Effector CD4-positive, alpha-beta T cell (primary cell): ENCODE measurements at places on chromosomes 12 and 14.

DNA sequence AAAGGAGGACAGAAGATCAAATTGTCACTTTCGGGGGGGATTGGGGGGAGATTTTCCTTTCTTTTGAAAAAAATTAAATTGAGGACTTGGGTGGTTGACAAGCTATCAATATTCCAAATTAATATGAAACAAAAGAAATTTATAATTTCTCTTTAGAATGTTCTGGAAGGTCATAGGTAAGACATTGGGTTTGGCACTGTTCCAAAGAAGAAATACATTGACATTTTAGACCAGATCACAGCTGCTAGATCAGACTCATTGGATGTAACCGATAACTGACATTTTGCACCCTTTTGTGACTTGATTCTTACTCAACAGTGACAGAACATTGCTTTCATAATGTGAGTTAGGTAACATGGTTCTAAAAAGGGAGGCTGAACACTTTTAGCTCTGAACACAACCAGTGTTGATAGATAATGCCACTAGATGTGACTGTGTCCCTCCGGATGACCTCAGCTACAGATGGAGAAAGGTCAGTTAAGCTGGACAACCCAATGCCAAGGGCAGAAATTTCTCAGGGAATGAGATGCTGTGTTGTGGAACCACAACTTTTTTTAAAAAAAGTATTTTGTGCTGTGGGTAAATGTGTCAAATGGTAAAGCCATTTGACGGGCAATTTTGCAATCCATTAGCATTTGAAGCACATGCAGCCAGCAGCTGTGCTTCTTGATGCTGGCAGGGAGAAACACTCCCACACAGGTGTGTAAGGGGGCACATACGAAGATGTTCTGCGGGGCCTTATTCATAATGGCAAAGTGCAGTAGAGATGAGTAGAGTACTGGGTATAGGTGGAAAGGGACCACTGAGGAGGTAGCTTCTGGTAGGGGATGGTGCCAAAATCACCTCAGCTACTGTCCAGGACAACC is 62.9 kb downstream of the RFX4 start:
- DNase-seq, result no peak

DNA sequence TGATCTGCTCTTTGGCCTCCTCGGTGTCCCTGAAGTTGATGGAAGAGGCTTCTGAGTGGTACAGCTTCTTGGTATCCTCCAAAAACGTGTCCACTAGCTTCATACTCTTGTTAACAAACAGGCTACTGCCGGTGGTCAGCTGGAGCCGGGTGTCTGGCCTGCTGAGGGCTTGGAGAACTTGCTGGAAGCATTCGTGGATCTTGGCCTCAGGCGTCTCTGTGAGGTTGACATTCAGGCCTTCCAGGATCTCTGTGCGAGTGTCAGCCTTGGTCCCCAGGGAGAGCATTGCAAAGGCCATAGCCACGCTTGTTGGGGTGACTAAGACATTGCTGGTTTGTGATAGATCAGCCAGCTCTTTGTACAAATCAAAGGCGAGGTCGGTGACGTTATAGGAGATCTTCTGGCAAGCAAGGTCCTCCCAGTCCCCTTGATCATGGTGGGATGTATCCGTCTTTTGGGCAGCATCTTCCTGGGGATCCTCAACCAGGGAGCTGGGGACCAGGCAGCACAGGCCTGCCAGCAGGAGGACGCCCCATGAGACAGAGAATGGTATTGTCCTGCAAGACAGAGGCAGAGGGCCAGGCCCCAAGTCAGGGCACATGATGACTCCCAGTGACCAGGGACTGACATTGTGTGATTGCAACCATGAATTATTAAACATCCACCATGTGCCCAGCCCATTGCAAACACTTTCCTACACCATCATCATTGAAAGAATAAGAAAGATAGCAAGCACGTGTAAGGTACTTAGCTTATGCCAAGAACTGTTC is 22.1 kb downstream of the SERPINA1 start:
- no peak for DNase-seq

- no peak for DNase-seq
Observed at GRCh38 chr12:130491421-130492357, 154.0 kb downstream of the PIWIL1 start.

DNA sequence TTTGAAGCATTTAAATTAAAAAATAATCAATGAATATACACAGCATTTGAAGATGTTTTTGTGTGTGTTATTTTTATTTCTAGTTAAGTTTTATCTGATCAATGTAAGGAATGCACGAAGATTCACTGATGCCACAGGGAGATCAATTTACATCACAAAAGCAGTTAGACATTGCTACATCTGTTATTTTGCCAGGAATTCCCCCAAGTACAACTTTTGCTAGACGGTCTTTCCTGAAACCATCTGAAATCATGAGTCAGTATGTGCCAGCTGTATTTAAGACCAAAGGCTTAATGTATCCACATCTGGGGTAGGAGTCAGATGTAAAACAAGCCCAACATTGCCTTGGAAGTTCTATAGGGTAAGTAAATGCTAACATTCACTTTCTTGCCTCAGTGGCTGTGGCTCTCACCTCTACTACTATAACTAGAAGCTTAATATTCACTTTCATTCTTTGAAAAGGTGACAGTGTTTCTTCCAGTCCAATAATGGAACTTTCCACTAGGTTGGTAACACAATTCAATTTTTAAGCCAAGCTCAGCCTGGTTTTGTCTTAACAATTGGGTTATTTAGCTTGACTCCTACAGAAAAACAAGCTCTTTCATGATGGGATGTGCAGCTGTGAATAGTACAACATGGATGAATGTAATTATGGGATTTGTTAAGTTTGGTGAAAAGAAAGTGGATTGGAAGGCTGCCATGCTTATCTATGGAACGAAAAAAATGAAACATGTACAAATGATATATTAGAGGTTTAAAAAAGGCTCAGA is 385.4 kb upstream of the TMEM132C start:
- no peak for DNase-seq

GRCh38 chr12:47721431-47721973 is 3.8 kb downstream of the ENDOU start:
- DNase-seq, result no peak

GRCh38 chr12:132954471-132955048 is 1.5 kb downstream of the ZNF605 start:
- no peak for DNase-seq

GRCh38 chr14:98173305-98173704 is 1098.7 kb downstream of the BCL11B start:
- peak; percentile 35 for DNase-seq

GRCh38 chr14:98956661-98957060 is 315.3 kb downstream of the BCL11B start:
- DNase-seq, result no peak

- no peak for DNase-seq
Observed at GRCh38 chr12:98998697-98999299, 353.7 kb downstream of the APAF1 start.

- DNase-seq, result no peak
Observed at GRCh38 chr12:89169321-89169720, 183.0 kb downstream of the DUSP6 start.
